HCEC 1CT (cell line): ENCODE measurements at places on chromosomes 1 and 21.

DNA sequence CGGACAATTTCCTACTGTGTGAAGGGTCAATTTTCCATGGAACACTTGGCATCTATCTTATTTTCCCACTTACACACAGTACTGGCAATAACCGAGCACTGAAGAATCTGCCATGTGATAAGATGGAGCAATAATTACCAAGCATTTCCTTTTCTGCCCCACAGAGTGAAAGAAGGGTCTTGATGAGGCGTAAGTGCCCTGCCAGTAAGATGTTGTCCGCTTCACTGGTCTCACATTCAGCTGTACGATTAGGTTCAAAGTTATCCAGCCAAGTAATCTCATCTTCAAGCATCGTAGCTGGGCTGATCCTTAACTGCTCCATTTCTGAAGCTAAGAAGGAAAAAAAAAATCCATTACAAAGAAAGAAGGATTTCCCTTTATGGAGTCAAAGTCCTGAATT is 67.8 kb downstream of the PCSK9 start:
- DNase-seq: no peak

DNA sequence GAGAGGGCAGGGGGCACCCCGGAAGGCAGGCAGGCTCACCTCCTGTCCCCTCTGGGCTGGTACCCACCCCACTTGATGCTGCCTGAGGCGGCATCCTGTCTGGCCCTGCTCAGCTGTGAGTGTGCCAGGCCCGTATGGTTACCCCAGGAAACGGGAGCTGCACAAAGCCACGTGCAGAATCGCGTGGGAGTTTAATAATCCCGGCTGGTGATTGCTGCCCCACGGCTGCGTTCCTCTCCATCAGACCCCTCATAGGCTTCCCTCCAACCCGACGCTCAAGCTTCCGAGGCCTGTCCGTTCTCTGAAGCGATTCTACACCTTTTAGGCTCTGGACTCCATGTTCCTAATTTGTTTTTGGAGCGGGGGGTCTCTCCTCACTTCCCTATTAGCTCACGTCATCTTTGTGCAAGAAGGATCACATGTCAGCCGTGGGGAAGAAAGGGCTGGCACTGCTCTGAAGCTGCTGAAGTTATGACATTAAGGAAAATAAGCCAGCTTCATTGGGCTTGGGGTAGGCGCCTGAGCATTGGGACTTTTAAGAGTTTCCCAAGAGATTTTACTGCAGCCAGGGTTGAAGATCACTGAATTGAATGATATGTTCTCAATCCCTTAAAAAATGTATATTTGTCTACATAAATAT is 1.1 kb upstream of the B3GALT5 start:
- DNase-seq: no peak

DNA sequence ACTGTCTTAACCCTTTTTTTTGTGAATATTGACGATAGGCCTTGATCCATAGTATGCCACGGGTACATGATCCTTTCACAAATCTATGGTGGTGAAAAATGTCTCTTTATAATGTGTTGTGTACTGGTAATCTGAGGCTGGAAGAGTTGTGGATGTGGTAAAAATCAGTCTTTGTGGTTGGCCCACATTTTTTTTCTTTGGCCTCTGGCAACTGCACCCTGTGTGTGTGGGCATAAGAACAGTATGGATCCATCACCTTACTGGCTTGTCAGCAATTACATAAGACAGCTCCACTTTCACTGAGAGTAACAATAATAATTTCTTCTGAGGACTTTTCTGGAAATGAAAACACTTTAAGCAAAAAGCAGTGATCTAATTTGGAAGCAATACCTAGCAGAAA is 101.6 kb downstream of the GABPA start:
- no peak for DNase-seq

DNA sequence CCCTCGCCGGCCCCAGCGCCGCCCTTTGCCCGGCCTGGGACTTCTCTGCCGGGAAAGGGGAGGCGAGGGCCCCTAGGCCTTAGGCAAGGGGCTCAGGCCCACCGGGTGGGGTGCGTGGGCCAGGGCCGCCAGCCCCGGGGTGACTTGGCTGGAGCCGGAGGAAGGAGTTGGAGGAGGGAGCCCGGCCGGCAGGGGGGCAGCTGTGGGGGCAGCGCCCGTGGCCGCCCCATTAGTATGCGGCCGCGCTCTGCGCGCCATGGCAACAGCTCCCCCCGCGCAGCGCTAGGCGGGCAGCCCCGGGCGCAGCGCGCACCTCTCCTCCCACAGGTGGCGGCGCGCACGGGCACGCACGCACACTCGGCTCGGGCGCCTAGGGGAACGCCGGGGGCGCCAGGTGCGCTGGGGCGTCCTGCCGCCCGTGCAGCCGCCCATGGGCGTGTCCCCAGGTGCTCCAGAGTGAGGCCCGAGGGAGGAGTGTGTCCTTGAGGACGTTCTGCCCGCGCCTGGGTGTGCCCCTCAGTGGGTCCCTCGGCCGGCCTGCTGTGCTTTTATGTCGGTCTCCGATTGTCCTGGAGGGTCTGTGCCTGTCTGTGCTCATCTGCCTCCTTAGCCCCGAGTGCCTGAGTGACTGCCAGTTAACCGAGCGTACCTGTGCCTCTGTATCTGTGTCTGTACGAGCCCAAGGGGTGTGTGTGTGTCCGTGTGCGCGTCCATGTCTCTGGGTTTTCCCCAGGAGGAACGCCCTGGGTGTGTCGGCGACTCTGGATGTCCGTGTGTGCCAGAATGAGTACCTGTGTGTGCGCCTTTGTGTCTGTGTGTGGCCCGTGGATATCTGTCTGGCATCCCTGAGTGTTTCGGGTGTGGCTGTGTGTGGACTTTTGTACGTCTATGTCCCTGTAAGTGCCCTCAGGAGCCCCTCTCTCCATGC is 38.2 kb upstream of the WASF2 start:
- DNase-seq: no peak

GRCh38 chr1:241782396-241782795 is 65.6 kb upstream of the EXO1 start:
- no peak for DNase-seq

- DNase-seq: peak; percentile 93
Measured at GRCh38 chr1:212470059-212470458, 37.3 kb downstream of the NENF start.

GRCh38 chr1:10438677-10439163 is 8.5 kb downstream of the CENPS start:
- DNase-seq: no peak

DNA sequence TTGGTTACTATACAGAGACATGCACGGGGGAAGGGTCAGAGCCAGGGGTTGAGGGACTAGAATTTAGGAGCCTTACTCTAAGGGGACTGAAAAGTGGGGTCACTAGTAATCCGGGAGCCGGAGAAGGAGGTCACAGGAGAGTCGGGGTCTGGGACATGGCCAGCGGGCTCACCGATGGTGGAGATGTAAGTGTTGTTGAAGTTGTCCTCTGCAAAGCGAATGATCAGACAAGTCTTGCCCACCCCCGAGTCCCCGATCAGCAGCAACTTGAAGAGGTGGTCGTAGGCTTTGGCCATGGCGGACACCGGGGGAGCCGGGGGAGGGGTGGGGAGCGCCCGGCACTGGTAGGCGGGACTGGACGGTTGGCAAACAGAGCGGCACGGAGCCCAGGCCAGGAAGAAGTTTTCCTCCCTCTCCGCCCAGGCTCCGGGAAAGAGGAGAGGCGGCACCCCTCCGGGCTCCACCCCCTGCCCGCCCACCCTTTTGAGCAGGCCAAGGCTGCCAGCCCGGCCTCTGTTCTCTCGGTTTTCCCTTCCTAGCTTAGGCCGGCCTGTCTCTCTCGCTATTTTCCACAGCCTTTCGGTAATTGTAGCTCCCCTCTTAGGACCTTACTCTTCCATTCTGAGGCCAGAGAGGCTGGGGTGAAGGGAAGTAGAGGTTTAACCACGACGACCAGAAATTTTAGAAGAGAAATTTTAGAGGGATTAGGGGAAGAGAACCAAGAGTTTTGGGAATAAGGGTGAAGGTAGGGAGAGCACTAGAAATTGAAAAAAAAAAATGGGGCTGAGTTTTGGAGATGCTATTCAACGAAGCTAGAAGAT is at the start of gene RAB13:
RAB13 (minus strand) TSS at position 399 of the 821 bp plus-strand sequence; CDS start at position 296, 103 bp downstream.
- DNase-seq: peak; percentile 88

DNA sequence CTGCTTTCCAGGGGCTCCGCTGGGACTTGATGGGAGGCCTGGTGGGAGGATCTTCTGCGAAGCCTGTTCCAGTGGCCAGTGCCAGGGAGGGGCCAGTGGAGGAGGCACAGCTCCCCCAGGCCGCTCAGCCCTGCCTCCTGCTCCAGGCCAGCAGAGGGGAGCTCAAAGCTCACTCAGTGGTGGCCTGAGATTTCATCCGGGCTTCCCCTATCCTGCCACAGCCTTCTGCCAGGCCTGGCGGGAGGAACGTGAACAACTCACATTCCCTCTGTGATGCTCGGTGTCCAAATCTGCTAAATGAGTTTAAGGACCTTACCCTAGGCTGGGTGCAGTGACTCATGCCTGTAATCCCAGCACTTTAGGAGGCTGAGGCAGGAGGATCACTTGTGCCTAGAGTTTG is 3.3 kb downstream of the CLCNKB start:
- DNase-seq: no peak

- DNase-seq: no peak
Measured at GRCh38 chr1:174001573-174001972, 20.6 kb downstream of the RC3H1 start.

GRCh38 chr1:156627313-156627880 is 8.2 kb downstream of the HAPLN2 start:
- peak; percentile 43 for DNase-seq

GRCh38 chr1:116569776-116570357 is 959 bp downstream of the CD58 start:
- no peak for DNase-seq

DNA sequence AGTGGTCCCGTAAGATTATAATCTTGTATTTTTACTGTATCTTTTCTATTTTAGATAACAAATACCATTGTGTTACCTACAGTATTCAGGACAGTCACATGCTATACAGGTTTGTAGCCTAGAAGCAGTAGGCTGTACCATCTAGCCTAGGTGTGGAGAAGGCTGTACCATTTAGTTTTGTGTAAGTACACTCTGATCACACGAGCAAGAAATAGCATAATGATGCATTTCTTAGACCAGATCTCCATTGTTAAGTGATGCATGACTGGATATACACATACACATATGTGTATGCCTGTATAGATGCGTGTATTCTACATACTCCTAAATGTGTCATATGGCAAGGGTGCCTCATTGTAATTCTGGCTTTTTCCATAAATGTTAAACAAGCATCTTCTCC is 33.9 kb downstream of the GALNT2 start:
- no peak for DNase-seq

DNA sequence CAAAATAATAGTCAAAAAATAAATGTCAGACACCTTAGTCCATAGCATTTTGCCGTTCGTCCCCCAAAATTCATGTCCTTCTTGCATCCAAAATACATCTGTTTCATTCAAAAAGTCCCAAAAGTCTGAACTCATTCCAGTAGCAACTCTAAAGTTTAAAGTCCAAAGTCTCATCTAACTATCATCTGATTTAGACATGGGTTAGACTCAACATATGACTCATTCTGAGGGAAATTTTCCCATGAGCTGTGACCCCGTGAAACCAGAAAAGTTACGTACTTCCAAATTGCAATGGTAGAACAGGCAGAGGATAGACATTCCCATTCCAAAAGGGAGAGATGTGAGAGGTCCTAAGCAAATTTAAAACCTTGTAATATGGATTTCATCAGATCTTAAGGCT is 48.6 kb upstream of the CACHD1 start:
- DNase-seq: peak; percentile 37

GRCh38 chr1:32716312-32717148 is 14.0 kb upstream of the SYNC start:
- no peak for DNase-seq

DNA sequence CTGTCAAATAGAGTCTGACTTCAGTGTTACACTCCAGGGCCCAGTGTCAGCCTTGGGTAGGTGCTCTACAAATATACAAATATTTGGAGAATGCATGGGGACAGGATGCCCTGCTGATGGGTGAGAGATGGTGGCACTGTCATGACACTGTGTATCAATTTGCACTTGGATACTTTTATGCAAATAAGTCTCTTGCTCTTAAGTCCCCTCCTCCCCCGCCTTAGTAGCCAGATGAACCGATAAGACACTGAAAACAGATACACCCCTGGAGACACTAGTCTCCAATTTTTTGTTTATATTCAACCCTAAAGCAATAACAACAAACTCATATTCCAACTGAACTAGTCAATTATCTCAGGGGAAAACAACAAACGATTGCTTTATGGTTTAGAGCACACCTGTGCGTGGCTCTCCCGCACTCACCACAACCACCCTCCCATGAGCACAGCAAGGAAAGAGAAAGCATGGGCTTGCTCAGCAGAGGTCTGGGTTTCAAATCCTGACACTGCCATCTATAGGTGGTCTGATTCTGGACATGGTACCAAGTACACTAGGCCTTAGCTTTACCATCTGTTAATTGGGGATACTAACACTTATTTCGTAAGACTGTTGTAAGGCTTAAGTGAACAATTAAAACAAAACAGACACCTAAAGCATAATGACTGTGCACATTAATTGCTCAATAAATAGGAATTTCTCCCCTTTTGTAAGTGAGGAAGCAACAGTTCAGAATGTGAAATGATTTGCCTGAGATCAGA is 50.3 kb downstream of the HIVEP3 start:
- DNase-seq: no peak

GRCh38 chr1:100304921-100305320 is 38.9 kb downstream of the RTCA start:
- DNase-seq: no peak

- no peak for DNase-seq
Measured at GRCh38 chr1:50633465-50633864, 210.2 kb upstream of the DMRTA2 start.

GRCh38 chr1:240985081-240985480 is 371.9 kb downstream of the RGS7 start:
- DNase-seq: no peak

DNA sequence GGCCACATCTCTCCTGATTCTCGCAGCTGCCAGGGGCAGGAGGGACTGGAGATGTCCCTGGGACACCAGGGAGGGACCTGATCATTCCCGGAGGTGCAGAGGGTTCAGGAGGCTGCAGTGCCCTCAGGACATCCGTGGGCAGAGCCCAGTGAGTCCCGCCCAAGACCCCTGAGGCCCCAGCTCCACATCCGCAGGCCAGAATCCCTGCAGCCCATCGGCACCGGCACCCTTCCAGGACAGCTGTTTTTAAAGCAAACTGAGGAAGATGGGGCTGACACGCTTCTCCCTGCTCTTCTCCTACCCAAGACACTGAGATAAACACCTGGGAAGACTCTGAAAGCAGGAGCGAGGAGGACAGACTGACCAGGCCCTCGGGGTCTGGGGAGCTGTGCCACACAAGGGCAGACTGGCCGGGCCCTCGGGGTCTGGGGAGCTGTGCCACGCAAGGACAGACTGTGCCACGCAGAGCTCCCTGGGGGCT is 25.5 kb downstream of the SLC19A1 start:
- no peak for DNase-seq

DNA sequence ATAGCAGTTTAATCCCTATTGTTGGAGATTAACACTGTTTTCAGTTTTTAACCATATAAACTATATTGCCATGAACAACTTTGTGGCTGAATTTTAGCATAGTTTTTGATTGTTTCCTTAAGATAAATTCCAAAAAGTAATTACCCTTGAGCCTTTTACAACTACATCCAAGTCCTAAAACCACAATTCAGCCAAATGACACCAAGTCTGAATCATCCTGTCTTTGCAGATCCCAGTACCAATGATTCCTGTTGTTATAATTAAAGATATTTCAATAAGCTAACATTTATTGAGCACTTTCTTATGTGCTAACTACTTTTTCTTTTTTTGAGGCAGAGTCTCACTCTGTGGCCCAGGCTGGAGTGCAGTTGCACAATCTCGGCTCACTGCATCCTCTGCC is 35.6 kb downstream of the IL23R start:
- no peak for DNase-seq

- no peak for DNase-seq
Measured at GRCh38 chr1:212551929-212552328, 56.6 kb upstream of the ATF3 start.
